Stimulated activated CD4-positive, alpha-beta T cell treated with anti-CD3 and anti-CD28 coated beads, Interleukin-15, amount 100 ng/mL, for 1 hour (primary cell): ENCODE measurements at places on chromosomes 7 and 10.

DNA sequence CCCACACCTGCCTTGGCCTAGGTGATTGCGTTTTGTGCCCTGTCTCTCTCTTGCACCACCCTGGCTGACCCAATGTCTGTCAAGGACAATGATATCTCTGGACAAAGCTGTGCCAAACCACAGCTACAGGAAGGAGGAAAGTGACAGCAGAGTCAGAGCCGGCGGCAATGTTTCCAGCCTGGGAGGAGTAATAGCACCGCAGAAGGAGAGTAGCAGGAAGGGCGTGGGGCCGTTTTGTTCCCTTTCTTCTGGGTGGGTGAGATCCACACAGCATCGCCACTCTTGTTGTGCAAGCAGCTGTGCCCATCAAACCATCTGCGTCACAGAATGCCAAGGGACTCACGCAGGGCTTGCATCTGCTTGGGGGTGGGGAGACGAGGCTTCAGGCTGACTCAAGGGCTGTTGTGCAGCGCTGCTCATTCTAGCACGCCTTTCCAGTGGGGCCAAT is 341.6 kb upstream of the AUTS2 start:
- no peak for DNase-seq

- DNase-seq: no peak
Measured at GRCh38 chr7:129332254-129333035, 101.8 kb upstream of the STRIP2 start.

DNA sequence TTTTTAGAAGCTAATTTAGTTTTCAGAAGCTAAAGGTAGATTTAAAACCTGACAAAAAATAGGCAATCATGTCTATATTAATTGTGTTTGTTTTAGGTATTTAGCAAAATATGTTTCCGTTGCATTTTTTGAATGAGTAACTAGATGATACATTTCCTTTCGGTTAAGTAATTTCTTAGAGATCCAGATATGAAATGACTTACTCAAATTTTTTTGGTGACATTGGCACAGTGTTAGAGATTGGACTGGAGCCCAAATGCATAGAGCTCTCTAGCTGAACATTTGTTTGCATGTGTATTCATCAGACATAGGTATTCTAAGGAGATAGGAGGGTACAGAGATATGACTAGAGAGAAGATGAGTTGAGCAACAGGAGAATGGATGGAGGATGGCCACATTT is 1.9 kb downstream of the BUB3 start:
- DNase-seq: no peak

GRCh38 chr10:70617798-70618568 is 15.4 kb upstream of the PRF1 start:
- DNase-seq: no peak

- DNase-seq: no peak
Measured at GRCh38 chr10:133453516-133454203, at the start of gene SCART1. Gene SCART1 (plus strand): TSS chr10:133453945. CDS start chr10:133453998, 53 bp downstream.

- DNase-seq: no peak
Measured at GRCh38 chr7:90594751-90595317, 1.3 kb upstream of the CDK14 start.

DNA sequence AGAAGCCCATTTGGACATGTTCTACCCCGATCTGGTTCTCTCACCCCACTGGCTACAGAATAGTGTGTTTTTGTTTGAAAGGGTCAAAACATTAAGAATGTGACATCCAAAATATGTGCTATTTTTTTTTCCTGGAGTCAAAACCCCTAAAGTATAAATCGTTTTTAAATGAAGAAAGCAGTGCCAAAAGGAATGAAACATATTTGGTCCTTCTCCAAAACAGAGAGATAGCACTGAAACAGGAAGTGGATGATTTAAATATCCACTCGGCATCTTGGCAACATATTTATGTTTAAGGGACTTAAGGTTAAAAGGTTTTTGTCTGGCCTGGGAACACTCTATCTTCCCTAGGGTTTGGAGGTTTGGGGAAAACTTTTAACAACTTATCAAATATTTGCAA is 32.3 kb downstream of the CALD1 start:
- no peak for DNase-seq

GRCh38 chr10:15482156-15482555 is 111.1 kb upstream of the FAM171A1 start:
- no peak for DNase-seq
